ENCODE measurements at places on chromosomes 13 and 19. TPM values are rescaled to one million over a fixed set of nuclear protein-coding genes. Genes with fewer than 3 reads are reported as not detected.

GRCh38 chr19:18155095-18156087 lies 2.4 kb downstream of the PIK3R2 start:
- no peaks in the 10 kb centered on the region for H3K27me3 ChIP-seq
- H3K27ac ChIP-seq, result no peak overlapping the region
- peaks cover 4% of the 10 kb centered on the region for H3K36me3 ChIP-seq
- DNase-seq, result no peak
- no peak overlapping the region for H3K4me3 ChIP-seq

- peaks cover 6% of the 10 kb centered on the region for H3K27me3 ChIP-seq
- H3K36me3 ChIP-seq, result no peaks in the 10 kb centered on the region
- no peak for DNase-seq
- H3K4me3 ChIP-seq, result no peak overlapping the region
- no peaks in the 10 kb centered on the region for H3K4me1 ChIP-seq
These were observed 76.2 kb upstream of the TNFSF11 start for GRCh38 chr13:42497798-42498197.

DNA sequence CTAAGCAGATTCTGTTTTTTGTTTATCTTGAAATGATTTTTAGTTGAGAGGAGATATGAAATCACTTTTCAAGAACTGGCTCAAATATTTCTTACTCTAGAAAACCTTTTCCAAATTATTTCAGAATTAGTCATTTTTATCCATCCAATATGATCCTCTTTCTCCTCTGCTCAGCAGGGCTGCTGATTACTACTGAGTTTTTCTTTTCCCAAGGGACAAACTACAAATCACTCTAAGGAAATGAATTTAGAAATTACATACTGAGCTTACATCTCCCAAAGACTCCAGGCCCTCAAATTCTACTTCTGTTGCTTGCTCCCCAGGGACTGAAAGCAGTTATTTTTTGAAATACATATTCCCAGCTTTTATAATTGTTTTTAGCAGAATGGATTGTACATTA lies 87.4 kb upstream of the UFM1 start:
- no peak for DNase-seq
- no peak overlapping the region for H3K27ac ChIP-seq
- H3K4me3 ChIP-seq, result no peak overlapping the region

- DNase-seq, result no peak
- H3K36me3 ChIP-seq, result peaks cover 15% of the 10 kb centered on the region
- no peak overlapping the region for H3K4me3 ChIP-seq
These were observed 4.9 kb upstream of the N4BP2L1 start for GRCh38 chr13:32432856-32433255.

- H3K36me3 ChIP-seq, result no peaks in the 10 kb centered on the region
- H3K4me3 ChIP-seq, result no peak overlapping the region
- H3K4me1 ChIP-seq, result peaks cover 10% of the 10 kb centered on the region
- no peak for DNase-seq
- H3K27me3 ChIP-seq, result no peaks in the 10 kb centered on the region
- no peak overlapping the region for H3K27ac ChIP-seq
These were observed 333.2 kb downstream of the DNAJC15 start for GRCh38 chr13:43356567-43356966.

DNA sequence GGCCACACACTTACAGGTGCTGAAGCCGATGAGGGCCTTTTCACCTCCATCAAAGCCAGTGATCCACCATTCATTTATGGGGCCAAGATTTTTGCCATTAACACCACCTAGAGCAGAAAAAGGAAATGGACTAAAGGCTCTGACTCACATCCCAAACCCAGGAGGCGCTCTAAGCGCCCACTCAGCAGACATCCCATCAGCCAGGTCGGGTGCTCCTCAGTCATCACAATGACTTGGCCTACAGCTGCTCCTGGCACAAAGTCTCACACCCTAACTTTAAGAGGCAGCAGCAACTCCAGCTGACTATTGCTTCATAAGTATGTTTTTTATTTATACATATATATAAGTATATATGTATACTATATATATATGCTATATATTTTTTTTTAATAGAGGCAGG lies 36.1 kb upstream of the EIF3G start:
- H3K36me3 ChIP-seq, result peaks cover 25% of the 10 kb centered on the region
- H3K27ac ChIP-seq, result no peak overlapping the region
- H3K4me1 ChIP-seq, result no peaks in the 10 kb centered on the region
- H3K4me3 ChIP-seq, result no peak overlapping the region
- no peaks in the 10 kb centered on the region for H3K27me3 ChIP-seq

DNA sequence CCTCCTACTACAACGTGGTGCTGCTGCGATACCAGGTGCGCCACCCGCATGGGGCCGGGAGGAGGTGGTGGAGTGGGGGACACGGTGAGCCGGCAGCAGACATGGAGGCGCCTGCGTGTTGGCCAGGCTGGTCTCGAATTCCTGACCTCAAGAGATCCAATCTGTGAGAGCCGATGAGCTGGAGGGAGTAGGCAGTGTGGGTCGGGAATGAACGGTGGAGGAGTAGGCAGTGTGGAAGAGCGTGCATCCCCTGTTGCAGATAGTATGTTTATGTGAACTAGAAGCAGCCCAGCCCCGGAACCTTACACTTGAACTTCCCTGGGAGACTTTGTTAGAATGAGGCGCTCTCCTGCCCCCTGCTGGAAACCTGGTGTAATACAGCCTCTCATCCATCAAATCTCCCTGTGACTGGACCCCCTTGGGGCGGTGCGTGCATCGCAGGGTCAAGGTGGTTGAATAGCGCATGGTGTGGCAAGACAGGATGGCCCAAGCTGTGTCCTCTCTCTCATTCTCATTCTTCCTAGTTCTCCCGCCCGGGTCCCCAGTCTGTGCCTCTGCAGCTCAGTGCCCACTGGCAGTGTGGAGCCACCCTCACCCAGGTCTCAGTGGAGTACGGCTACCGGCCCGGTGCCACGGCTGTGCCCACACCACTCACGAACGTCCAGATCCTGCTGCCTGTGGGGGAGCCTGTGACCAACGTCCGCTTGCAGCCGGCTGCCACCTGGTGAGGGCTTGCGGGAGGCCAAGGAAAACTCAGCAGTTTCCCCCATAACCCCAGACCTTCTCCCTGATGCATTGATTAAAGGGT lies 10.5 kb upstream of the B3GNT3 start:
- H3K27me3 ChIP-seq, result peaks cover 12% of the 10 kb centered on the region
- peak; percentile 61 for DNase-seq
- H3K4me3 ChIP-seq, result no peak overlapping the region
- H3K36me3 ChIP-seq, result no peaks in the 10 kb centered on the region
- no peaks in the 10 kb centered on the region for H3K4me1 ChIP-seq

DNA sequence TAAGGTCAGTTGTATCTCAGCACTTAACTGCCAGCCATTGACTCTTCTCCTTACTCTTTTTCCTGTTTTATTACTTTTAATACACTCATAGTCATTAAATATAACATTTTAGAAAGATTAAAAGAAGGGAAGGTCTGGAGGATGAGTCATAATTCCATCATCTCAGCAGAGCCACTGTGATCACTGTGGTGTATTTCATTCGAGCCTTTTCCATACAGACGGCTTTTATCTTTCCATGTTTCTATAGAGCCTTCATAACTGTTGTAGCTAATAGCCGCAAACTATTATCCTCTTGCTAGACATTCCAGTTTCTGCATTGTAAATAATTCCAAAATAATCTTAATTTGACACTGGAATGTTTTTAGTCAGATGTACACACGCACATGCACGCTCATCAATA lies 4.7 kb upstream of the FLT1 start:
- H3K4me1 ChIP-seq, result peaks cover 4% of the 10 kb centered on the region
- no peak for DNase-seq
- H3K27me3 ChIP-seq, result peaks cover 76% of the 10 kb centered on the region
- no peaks in the 10 kb centered on the region for H3K36me3 ChIP-seq
- no peak overlapping the region for H3K4me3 ChIP-seq

DNA sequence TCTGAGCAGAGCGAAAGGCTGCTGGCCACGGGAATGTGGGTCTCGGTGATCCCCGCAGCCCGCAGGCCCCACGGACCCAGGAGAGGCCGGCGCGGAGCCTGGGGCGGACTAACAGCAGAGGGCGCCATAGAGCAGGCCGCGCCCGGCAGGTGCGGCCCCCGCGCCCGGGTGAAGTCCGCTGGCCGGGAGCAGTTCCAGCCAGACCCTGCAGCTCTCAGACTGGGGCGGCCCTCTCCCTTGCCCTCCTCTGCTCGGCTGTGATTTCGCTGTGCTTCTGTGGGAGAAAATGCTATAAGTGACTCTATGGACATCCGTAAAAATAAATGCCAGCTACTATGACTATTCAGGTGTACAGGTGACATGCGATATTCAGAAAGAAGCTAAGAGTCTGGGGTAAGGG lies 37.7 kb downstream of the GSX1 start:
- H3K4me1 ChIP-seq, result peaks cover 12% of the 10 kb centered on the region
- peak overlapping the region; percentile 80 for H3K4me3 ChIP-seq
- peaks cover 68% of the 10 kb centered on the region for H3K27me3 ChIP-seq
- H3K27ac ChIP-seq, result peak overlapping the region; percentile 90
- peaks cover 7% of the 10 kb centered on the region for H3K36me3 ChIP-seq
- peak; percentile 83 for DNase-seq

DNA sequence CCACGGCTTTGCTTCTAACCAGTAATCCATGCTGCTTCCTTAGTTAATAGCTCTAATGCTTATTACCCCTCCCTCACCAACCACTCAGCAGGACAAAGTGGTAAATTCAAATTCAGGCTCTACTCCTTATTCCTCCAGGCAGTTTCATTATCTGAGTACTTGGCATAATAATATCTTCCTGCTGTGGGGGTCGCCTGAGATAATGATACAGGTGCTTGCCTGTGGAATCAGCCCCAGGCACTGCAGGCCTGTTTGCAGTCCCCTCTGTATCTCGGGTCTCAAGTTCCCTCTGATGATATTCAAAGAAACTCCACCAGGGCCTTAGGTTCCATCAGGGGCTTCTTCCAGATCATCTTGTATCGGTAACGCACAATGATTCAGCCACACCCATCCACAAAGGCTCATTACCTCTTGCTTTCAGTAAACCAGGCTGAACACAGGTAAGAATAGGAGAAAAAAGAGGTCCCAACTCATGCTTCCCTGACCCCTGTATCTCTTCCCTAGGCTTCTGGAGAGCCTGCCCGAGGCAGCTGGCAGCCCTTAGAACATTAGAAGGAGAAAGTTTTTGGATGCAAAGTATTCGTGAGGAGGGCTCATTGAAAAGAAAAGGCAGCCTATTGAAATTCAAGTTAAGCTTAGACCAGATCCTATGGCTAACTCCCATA lies 14.3 kb upstream of the FOXO1 start:
- no peaks in the 10 kb centered on the region for H3K36me3 ChIP-seq
- H3K27ac ChIP-seq, result no peak overlapping the region
- peaks cover 4% of the 10 kb centered on the region for H3K4me1 ChIP-seq
- H3K27me3 ChIP-seq, result no peaks in the 10 kb centered on the region
- no peak for DNase-seq
- no peak overlapping the region for H3K4me3 ChIP-seq

GRCh38 chr19:58460039-58460438 lies 6.8 kb upstream of the ZNF324 start:
- H3K27me3 ChIP-seq, result no peaks in the 10 kb centered on the region
- peaks cover 4% of the 10 kb centered on the region for H3K4me1 ChIP-seq
- peaks cover 9% of the 10 kb centered on the region for H3K36me3 ChIP-seq
- no peak for DNase-seq

- H3K4me3 ChIP-seq, result no peak overlapping the region
- H3K27ac ChIP-seq, result no peak overlapping the region
- peaks cover 3% of the 10 kb centered on the region for H3K4me1 ChIP-seq
- peaks cover 4% of the 10 kb centered on the region for H3K36me3 ChIP-seq
These were observed 43.1 kb downstream of the PAN3 start for GRCh38 chr13:28181413-28181812.

DNA sequence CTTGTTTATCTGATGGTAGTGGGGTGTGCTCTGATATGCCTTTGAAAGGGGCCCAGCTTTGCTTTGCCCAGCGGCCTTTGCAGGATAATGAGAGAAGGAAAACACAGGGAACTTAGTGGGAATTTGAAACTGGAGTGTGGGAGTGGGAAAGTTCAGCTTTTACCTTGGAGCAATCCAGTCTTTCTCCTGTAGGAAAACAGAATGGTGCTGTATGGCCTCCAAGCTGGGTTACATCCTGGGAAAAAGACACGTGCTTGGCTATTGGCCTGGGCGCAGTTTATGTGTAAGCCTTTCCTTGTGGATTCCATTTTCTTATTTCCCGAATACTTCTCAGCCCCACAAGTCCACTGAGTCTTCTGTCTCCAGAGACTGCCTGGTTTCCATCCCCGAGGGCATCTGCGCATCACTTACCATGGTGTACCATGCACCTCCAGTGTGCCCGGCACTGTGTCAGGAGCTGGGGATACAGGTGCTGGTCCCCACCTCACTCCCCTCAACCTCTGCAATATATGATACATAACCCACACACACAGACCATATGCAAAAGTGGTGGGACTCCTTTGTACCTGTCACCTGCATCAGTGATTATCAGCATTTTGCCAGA lies 31.5 kb downstream of the ACTN4 start:
- H3K27ac ChIP-seq, result peak overlapping the region; percentile 90
- no peak overlapping the region for H3K4me3 ChIP-seq
- no peak for DNase-seq
- peaks cover 13% of the 10 kb centered on the region for H3K36me3 ChIP-seq
- no peaks in the 10 kb centered on the region for H3K27me3 ChIP-seq
- H3K4me1 ChIP-seq, result peaks cover 80% of the 10 kb centered on the region

DNA sequence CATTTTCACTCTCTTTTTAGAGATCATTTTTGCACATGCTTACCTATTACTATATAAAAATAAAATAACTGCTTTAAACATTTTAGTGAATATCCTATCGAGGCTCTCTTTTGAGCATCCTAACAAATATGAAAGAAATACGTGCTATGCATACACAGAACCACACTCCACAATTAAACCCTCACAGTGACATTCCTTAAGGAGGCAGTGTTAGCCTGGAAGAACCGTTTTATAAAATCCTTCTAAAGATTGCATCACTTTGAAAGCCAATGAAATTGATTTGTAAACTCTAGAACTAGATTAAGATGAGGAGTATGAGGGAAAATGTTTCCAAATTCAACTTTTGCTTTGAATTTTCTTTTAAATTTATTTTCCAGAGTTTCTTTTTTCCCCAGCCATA lies 11.1 kb upstream of the ENOX1 start:
- peaks cover 2% of the 10 kb centered on the region for H3K36me3 ChIP-seq
- DNase-seq, result no peak
- peaks cover 9% of the 10 kb centered on the region for H3K4me1 ChIP-seq

DNA sequence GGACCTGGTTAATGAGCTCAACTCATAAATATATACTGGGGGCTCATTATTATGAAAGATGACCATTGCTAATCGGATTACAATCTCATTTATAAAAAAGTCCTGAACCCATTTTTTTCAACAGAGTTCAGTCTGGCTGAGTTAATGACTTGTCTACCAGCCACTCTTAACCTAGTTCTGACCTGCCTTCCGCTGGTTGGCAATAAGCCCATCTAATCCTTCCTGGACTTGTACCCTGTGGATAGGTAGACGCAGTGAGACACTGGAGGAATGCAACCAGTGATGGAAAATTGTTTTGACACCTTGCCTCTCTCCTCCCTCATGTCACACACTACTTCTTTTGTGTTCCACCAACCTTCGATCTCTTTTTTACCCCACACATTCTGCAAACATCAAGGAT lies 279.9 kb downstream of the FOXO1 start:
- no peaks in the 10 kb centered on the region for H3K36me3 ChIP-seq
- no peak overlapping the region for H3K27ac ChIP-seq
- DNase-seq, result no peak
- H3K27me3 ChIP-seq, result peaks cover 10% of the 10 kb centered on the region
- no peak overlapping the region for H3K4me3 ChIP-seq

- H3K27me3 ChIP-seq, result peaks cover 4% of the 10 kb centered on the region
- no peaks in the 10 kb centered on the region for H3K36me3 ChIP-seq
- no peak for DNase-seq
- no peak overlapping the region for H3K4me3 ChIP-seq
- peaks cover 10% of the 10 kb centered on the region for H3K4me1 ChIP-seq
These were observed 457.3 kb downstream of the EFNB2 start for GRCh38 chr13:106078191-106078590.

FUT1 gene
- total RNA-seq, result 6.9 TPM

IL12RB1 gene
- not detected for total RNA-seq

GPATCH1 gene
- 13.4 TPM for total RNA-seq

ZNF729 gene
- total RNA-seq, result not detected

ASPDH gene
- not detected for total RNA-seq
